ENCODE measurements at places on chromosomes 6 and 20. TPM values are rescaled to one million over a fixed set of nuclear protein-coding genes. Genes with fewer than 3 reads are reported as not detected.

BPIFB2 gene
- total RNA-seq, result not detected

TBXT gene
- not detected for total RNA-seq

SYCP2L gene
- 0.25 TPM for total RNA-seq

LY6G6F gene
- total RNA-seq, result not detected

SAPCD1 gene
- 13.2 TPM for total RNA-seq

IFT52 gene
- total RNA-seq, result 14.1 TPM

PDE10A gene
- total RNA-seq, result not detected

ZNF512B gene
- total RNA-seq, result 13.1 TPM

NOX3 gene
- not detected for total RNA-seq

ALDH8A1 gene
- 1.7 TPM for total RNA-seq

METTL24 gene
- total RNA-seq, result not detected

BMP5 gene
- not detected for total RNA-seq

IGF2R gene
- 65.6 TPM for total RNA-seq

GJA10 gene
- total RNA-seq, result not detected

PI16 gene
- 1.9 TPM for total RNA-seq

TRIM31 gene
- total RNA-seq, result not detected

SLC22A7 gene
- total RNA-seq, result not detected

KCNG1 gene
- total RNA-seq, result 2.8 TPM

SRXN1 gene
- total RNA-seq, result 13.5 TPM
